ENCODE measurements at places on chromosomes 3 and 15.

DNA sequence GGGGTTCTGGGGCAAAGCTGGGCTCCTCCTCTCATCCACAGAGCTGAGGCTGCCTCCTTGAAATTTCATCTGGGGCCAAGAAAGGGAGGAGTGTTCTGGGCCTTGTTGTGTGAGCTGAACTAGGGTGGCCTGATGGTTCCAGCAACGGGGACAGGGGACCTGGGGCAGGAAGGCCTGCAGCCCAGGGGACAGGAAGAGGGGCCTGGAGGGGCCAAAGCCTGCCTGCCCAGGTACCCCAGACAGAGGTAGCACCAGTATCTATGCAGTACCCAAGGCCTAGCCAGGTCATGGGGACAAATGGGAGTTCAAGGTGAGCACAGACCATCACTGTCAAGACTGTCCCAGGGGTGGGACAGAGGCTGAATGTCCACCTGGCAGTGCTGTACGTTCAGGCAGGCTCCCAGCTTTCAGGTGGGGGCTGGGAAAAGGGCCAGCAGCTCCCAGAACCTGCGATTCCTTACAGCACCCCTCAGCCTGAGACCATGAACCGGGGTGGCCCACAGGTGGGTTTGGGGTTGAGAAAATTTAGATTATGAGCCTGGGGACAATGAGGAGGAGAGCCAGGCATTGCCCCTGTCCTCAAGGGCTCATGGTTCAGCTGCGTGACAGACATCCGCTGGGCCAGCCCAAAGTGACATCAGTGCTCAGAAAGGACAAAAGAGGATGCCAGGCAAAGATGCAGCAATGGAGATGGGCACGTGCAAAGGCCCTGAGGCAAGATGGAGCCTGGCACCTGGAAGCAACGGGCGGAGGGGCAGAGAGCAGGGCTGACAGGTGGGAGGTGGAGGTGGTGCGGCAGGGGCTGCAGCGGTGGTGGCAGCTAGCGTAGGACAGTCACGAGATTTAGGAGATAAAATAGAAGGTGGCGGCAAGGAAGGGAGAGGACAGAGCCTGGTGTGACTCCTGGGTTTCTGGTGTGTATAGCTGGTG, 28.0 kb downstream of the PSTPIP1 start:
- no peak for DNase-seq

DNA sequence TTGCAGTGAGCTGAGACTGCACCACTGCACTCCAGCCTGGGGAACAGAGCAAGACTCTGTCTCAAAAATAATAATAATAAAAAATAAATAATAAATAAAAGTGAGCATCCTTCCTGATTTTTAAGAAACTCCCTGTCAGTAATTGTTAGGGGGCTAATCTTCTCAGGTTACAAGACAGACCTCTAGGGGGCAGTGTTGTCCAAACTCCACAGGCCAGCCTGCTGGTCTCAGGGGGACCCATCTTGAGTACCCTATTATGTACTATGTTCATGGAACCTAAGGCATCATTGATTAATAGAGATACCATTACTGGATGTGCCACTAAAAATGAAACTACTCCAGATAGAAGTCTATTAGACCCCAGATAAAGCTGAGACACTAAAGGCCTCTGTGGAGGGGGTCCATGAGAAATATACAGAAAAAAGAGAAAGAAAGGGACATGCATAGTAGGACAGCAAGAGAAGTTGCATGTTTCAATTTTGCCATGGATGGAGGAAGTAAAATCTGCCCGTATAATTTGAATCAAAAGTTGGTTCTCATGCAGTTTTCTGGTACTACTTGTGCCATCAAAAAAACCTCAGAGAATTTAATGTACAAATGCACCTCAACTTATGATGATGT, 85.5 kb upstream of the CDV3 start:
- DNase-seq = peak; percentile 43

- no peak for DNase-seq
Observed at GRCh38 chr3:152834191-152834775, 648 bp upstream of the P2RY1 start.

DNA sequence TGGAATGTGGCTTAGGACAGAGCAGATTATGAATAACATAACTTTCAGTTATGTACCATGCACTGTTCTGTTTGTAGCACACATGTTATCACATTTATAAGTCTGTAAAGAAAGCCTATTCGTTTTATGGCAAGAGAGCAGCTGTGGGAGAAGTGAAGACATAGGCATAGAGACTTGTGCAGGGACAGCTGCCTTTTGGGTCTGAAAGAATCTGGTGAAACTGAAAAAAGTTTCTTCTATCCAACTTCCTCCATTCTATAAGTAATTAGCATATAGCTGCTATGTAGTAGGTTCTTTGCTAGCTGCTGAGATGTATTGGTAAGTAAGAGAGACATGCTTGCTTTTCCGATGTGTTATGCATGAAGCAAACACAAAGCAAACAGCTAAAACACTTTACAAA, 1095.4 kb upstream of the CADM2 start:
- DNase-seq = no peak

- peak; percentile 15 for DNase-seq
Observed at GRCh38 chr15:55799291-55800212, 56.6 kb upstream of the PRTG start.

DNA sequence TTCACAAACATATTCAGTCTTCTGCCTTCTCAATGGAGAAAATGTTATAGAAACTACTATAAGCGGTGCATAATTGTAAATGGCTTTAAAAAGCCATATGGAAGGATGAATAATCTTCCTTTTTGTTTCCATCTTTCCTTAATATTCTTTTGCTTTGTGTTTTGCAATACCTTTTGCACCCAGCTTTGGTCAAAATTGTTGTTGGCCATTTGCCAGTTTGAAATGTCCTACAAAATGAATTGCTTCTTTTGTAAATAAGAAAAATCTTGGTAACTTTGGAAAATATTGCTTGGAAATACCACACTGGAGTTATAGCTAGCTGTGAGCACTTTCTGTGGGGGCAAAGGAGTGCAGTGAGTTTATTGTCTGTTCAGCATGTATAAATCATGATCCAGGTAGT, 93.5 kb upstream of the NR2F2 start:
- DNase-seq = no peak

DNA sequence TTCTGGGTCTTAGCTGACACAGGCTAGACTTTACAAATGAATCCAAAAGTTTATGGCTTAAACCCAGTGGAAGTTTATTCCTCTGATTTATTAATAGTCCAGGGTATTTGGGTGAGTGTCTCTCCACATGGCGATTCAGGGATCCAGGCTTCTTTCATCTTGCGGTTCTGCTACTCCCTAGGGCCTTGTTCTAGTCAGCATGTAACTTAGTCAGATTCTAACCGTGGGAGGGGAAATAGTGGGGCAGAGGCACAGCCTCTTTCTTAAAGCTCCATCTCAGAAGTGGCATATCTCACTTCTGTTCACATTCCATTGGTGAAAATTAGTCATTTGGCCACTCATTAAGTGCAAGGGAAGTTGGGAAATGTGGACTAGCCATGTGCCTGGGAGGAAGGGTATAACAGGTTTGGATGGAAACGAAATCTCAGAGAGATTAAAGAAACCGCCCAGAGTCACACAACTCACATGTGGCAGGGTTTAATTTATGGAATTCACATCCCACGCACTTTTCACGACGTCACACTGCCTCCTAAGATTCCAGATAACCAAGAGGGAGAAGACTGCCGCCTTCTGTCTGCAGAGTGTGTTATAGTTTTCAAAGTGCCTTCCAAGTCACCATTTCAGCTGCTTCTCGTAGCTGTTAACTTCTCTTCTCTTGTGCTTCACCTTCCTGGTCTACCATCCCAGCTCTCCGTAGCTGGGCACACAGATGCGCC, 11.4 kb upstream of the RASGRF1 start:
- no peak for DNase-seq

GRCh38 chr3:186839874-186840641, 2.5 kb upstream of the ADIPOQ start:
- DNase-seq = no peak

DNA sequence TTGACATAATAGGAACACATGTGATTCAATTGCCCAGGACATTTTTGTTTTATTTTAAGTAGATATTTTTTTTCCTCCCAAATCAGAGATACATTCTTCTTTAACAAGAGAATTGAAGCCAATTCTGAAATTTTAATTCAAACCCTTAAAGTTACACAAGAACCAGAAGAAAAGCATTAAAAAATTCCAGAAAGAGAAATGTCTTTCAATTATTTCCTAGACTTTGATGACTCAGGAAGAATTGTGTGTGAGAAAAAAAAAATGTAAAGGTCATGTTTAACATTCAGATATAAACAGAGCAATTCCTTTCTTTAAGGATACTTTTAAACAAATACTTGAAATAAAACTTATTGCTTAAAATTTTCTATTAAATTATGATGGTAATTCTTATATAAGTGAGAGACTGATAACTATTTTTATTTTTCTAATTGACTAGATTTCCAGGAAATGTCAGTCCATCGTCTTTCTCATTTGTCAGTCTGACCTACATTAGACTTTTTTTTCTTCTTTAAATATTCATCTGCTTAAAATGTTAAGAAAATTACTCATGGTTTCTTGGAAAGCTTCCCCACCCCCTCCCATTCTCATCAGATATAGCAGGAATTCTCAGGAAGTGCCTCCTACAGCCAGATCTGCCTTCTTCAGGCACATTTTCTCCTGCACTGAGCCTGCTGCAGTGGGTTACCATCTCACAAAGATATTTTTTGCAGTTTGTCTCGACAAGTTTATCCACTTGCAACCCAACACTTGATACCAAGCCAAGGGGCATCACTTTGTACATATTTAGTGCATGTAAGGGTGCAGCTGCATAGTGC, 261.8 kb upstream of the CBLB start:
- no peak for DNase-seq

DNA sequence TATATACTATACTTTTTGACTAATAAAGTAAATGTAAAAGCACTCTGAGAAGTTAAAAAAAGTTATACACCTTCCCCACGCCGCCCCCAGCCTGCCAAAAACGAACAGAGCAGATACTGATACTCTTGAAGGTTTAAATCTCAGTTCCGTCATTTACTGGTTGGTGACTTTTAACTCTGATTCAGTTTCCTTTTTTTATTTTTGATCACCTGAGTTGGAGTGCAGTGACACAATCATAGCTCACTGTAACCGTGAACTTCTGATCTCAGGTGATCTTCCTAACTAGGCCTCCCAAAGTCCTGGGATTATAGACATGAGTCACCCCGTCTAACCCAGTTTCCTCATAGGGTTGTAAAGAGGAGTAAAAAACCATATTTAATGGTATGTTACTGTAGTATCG, 3.3 kb upstream of the TIPIN start:
- no peak for DNase-seq

DNA sequence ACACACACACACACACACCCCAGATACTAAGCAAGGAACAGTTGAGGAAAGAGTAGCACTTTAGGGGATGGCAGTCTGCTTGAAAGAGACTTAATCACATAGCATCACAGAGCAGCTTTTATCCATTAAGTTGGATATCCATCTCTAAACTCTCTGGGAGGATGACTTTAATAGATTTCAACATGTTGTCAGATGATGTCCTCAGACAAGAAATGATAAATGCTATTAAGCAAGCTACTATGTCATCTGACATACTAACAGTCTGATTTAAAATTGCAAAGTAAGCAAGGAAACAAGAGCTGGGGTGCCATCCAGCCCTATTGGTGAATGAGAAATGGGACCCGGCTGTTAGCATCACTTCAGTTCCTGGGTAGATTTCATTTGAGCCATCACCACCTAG, 136.9 kb downstream of the PLCL2 start:
- DNase-seq = no peak

- no peak for DNase-seq
Observed at GRCh38 chr15:76941636-76942035, 10.1 kb downstream of the RCN2 start.

- DNase-seq = no peak
Observed at GRCh38 chr3:83956431-83956830, 1002.4 kb upstream of the CADM2 start.

GRCh38 chr3:78165876-78166275, 1126.0 kb downstream of the ROBO2 start:
- DNase-seq = no peak

GRCh38 chr3:66585520-66586095, 84.8 kb upstream of the LRIG1 start:
- DNase-seq = no peak

GRCh38 chr3:150699068-150699639, 4.6 kb downstream of the ERICH6 start:
- DNase-seq = no peak

- DNase-seq = no peak
Observed at GRCh38 chr3:17573396-17573795, 169.0 kb downstream of the TBC1D5 start.

- no peak for DNase-seq
Observed at GRCh38 chr3:192372616-192373015, 354.7 kb downstream of the FGF12 start.

- no peak for DNase-seq
Observed at GRCh38 chr3:103440539-103441203, 1005.9 kb downstream of the ZPLD1 start.

Measured in stimulated activated CD4-positive, alpha-beta T cell treated with anti-CD3 and anti-CD28 coated beads, TNF-alpha, amount 100 ng/mL, for 24 hours (primary cell).